ENCODE measurements at places on chromosomes 7 and 10.

GRCh38 chr7:27888736-27889135, 148.8 kb downstream of the TAX1BP1 start:
- DNase-seq, result no peak

DNA sequence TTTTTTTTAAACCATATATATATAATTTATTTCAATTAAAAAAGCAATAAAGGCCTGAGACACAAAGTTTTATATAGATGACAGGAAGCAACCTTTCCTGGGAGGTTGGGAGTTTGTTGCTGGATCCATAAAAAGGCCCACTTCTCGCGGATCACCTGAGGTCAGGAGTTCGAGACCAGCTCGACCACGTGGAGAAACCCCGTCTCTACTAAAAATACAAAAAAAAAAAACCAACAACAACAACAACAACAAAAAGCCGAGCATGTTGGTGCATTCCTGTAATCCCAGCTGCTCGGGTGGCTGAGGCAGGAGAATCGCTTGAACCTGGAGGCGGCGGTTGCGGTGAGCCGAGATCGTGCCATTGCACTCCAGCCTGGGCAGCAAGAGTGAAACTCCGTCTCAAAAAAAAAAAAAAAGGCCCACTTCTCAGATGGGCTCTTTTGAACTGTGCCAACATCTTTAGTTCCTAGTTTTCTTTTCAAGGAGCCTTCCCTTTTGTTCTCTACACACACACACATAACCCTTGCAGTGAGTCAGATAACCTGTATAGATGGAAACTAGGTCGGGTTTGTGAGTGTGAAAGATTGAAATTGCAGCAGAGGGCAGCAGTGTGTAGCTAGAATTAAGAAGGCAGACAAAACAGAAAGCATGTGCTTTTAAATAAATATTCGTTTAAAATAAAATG, 1.2 kb upstream of the SMNDC1 start:
- DNase-seq, result peak; percentile 65

GRCh38 chr10:18194634-18195033, 54.4 kb downstream of the CACNB2 start:
- no peak for DNase-seq

GRCh38 chr10:6511347-6511746, 68.7 kb downstream of the PRKCQ start:
- DNase-seq, result no peak

DNA sequence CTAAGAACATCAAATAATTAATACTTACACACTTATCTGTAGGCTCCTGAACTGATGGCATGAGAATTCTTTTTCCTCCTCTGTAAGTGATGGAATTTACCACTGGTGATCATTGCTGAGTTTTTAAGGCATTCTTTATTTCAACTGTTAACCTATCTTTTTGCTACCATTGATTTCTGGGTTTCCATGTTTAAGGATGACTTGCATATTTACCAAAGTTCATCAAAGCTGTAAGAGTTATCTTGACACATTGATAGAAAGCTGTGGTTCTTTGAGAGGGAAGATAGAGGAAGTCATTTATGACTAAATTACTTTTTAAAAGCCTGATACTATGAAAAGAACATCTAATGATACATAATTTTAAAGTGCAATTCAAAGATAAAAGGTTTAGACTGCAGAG, 19.5 kb upstream of the GFRA1 start:
- no peak for DNase-seq

GRCh38 chr7:20596653-20597052, 18.8 kb upstream of the ABCB5 start:
- DNase-seq, result no peak

DNA sequence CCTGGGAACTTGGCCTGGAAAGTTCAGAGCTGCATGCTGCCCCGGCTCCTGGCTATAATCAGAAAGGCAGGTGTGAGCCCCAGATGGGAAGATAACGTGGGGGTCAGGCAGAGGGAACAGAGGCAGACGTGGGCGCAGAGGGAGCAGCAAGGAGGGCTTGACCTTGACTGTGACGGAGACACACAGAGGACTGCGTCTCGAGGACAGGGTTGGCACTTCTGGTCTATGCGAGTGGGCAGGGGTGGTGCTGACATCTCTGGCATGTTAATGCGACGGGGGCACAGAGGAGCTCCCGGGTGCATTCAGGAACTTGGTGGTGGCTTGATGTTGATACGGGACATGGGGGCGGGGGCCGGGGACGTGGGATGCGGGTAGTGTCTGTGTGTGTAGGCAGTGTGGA, 232.1 kb upstream of the GRB10 start:
- DNase-seq, result no peak
